ENCODE measurements at places on chromosomes 5 and 9.
A peak's percentile ranks its signal among the peaks of the same experiment; 100 is the strongest.

GRCh38 chr5:42572313-42572712, 149.1 kb downstream of the GHR start:
- DNase-seq = no peak

DNA sequence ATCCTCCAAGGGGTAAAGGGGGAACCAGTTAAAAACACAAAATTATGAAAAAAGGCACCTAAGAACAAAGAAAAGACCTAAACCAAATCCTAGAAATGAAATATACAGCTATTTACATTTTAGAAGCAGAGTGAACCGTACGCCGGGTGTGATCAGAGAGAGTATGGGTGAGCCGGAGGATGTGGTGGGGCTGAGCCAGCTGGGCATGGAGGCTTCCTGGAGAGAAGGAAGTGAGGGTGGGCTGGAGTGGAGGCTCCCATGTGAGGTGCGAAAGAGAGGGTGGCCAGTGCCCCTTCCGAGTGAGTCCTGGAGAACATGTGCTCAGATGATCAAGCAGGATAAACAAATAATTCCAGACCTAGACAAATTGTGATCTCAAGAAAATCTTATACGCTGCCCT, 111.6 kb downstream of the CACNA1B start:
- DNase-seq = no peak

- DNase-seq = no peak
Observed at GRCh38 chr9:118457171-118458000, 753.2 kb downstream of the TLR4 start.

- DNase-seq = no peak
Observed at GRCh38 chr5:9713356-9713755, 83.2 kb upstream of the TAS2R1 start.

DNA sequence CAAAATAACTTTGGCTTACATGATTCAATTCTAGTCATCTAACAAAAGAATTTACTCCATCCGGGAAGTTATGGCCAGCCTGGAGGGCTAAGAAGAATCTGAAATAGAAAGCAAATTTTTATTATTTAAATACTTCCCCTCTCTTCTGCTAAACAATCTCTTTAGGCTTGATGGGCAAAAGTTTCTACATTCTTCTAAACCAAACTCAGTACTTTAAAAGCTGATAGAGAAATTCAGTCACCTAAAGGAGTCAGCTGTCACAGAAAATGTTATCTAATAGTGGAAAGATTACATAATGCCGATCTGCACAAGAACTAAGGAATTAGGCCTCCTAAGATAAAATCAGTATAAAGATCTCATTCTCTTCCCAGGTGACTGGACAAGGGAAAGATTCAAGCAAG, 32.4 kb downstream of the GNAQ start:
- DNase-seq = peak; percentile 53

- DNase-seq = no peak
Observed at GRCh38 chr9:113578279-113578865, 114.8 kb downstream of the RGS3 start.

- DNase-seq = no peak
Observed at GRCh38 chr5:97065475-97065874, 76.9 kb downstream of the LIX1 start.

DNA sequence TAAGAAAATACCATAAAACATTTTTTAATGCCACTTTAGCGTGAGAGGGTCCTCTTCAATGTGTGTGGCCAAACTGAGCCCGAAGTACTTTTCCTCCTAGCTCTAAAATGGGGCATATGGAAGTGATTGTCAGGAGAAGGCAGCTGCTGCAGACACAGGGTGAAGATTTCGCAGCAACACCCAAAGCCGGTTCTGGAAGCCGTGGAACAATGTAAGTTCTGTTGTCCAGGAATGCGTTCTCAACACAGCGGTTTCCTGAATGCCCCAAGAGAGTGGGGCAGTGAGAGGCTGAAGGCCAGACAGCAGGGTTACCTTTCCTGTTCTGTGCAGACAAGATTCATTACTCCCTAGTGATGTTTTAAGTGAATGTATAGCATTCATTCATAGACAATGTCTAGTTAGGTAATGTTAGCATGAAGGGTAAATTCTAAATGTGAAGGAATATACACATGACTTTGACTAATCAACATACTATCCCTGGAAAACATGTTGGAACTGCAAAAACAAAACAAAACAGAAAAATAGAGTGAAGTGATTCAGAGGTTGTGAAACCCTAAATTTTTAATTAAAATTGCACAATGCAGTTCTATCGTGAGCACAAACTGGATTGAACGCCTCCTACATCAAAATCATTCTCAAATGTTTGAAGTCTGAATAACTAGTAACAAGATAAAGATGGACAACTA, 197.0 kb upstream of the SEMA6A start:
- no peak for DNase-seq

- no peak for DNase-seq
Observed at GRCh38 chr9:93205045-93205768, 21.3 kb downstream of the WNK2 start.

- no peak for DNase-seq
Observed at GRCh38 chr5:5353681-5354080, 68.8 kb upstream of the ICE1 start.

DNA sequence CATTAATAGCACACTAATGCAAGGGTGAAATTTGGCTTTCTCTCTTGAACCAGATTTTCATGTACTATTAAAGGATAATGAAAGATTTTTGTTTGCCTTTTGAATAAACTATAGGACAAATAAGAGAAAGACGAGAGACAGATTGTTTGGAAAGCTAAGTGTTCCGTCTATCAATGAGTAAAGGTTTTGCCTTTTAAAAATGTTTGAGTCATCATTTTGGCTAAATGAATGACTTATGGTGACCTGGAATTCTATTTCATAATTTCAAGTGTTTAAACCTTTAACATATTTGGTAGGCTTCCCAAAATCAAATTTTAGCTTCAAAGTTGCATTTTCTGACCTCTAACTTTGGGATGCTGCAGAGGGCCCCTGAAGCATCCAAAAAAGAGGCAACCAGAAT, 145.2 kb downstream of the SLC25A46 start:
- no peak for DNase-seq

- peak; percentile 94 for DNase-seq
Observed at GRCh38 chr5:170597109-170597751, 93.4 kb downstream of the KCNIP1 start.

- DNase-seq = no peak
Observed at GRCh38 chr5:7714119-7714518, 136.8 kb downstream of the CFAP90 start.

DNA sequence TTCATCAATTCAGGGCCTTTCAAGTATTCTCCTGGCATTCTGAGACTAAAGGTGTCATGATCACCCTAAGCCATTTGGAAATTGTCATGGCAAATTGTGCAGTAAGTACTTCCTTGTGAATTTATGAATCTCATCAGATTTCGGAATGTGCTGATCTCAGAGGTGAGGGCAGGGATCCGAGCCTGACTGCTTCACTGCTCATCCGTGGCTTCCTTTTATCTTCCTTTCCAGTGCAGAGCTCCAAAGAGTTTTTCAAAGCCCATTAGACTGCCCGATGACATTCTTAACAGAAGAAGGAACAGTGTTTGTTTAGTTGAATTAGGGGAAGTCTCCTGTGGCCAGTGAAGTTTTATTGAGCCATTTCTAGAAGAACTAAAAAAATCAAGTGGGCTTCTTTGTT, 182.8 kb upstream of the GDNF start:
- no peak for DNase-seq

DNA sequence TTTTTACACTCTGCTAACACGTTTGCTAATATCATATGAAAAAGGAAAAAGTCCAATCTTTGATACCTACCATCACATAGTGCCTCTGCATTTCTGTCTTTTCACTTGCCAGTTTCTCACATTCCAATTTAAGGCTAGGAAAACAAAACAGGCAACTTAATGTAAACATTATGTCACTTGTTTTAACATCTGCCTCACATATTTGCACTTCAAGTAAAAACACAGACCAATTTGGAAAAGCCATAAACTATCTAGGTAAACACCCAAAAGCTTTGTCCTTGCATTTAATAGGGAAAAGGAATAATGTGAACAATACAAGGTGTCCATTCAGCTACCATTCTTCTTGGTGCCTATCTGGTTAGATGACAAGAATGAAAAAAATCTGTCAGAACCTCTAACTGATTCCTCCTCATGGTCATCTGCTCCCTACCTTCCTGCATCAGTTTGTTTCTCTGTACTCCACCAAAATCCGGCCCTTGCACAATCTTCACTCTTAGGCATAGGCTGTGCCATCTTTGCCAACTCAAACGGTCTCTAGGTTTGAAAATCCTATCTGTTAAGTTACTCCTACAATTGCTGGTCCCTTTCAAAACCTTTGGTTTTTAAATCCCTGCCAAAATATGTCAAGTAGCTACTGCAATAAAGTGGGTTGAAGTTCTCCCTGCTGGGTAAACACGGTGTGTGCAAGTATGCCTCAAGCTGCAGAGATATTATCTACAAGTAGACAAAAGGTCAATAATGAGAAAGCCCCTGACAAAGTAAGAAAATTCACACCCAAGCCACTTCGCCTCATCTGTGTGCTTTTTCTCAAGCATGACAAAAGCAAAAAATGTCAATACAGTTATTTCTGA, 3.4 kb downstream of the TLE1 start:
- peak; percentile 38 for DNase-seq

DNA sequence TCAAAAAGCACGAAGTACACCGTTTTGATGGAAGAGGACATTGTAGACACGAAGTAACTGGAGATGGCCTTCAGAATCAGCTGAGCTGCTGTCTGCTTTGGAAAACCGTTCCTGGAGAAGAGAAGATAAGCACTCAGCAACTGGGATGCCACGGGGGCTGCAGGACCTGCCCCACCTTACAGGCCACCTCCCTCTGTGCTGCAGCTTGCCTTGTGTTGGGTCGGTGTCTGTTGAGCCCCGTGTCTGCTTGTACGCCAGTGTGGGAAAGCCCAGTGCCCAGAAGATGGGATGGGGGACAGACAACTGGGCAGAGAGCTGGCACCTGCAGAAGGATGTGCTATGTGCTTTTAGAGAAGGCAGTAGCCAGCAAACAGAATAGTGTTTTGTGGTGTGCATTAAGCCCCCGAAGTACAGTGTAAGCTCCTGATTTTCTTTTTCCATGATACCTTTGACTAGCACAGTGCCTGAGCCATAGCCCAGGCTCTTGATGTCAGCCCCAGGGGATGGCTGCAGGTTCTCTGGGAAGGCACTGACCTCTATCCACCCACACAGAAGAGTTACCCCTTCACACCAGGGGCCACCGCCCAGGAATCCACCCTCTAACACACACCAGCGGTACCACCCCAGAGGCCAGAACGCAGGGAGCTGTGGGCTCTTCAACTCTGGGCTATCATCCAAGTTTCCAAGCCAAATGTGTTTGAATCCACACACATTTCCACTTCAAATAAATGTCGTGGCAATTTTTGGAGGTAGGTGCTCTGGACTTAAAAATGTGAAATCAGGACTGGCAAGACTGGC, 63.8 kb downstream of the MACROH2A1 start:
- no peak for DNase-seq

DNA sequence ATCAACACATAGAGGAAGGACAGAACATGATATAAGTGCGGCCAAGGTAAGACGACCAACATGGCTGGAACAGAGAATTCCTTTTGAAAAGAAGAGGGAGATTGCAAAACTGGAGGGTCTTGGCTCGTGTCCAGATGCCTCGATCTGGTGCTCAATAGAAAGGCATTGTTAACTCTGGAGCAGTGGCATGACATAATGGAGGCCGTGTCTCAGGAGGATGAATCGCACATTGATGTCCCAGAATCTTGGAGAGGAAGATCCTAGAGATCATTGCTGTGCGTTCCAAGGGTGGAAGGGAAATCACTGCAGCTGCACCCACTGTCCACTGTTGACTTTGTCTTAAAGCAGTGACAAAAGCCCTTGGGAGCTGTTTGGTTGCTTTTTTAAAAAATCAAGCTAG, 30.9 kb downstream of the GRAMD2B start:
- no peak for DNase-seq

GRCh38 chr9:27261517-27262211, 35.3 kb downstream of the EQTN start:
- no peak for DNase-seq

- DNase-seq = no peak
Observed at GRCh38 chr5:155729684-155730059, 597.3 kb upstream of the SGCD start.

DNA sequence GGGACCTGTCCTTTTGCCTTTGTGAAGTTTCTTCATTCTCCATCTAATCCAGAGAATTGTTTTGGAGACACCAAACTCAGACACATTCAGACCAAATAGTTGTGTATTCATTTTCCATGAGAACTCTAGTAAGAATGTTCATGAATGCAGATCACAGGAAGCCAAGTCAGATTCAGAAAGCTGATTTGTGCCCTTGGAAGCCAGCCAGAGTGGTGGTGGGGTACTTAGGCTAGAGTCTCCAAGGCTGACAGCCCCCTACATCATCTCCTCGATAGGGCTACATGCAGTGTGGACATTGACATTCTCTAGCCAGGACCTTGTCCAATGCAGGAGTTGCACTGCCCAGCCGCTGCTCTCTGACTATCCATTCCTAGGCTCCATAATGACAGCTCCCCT, 137.6 kb downstream of the UGCG start:
- no peak for DNase-seq

GRCh38 chr9:118650417-118650816, 718.8 kb downstream of the BRINP1 start:
- DNase-seq = no peak

DNA sequence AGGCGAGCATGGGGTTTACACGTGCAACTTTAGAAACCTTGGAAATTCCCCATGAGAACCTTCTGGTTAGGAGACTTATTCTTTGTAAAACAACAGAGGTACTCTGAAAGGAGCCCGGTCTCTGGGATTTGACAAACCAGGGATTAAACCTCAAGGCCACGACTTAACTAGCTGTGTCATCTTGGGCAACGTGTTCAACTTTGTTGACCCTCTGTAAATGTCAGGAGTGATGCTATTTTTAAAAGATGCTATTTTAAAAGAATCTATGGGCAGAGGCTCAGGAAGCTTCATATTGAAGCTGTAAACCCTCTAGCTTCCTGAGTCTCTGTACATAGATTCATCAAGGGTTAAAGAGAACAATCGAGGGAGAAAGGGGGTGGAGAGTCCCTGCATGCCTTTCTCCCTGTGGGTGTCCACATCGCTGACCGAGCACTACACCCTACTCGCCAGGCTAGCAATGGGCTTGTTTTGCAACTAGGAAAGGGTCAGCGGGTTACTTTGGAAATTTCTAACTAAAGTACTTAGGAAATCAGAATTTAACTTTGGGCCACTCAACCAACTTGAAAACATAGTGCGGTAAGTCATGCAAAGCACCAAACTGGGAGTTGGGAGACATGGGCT, 2.1 kb downstream of the SLC36A2 start:
- DNase-seq = no peak

GRCh38 chr5:68317646-68318045, 102.1 kb downstream of the PIK3R1 start:
- no peak for DNase-seq

- no peak for DNase-seq
Observed at GRCh38 chr9:96115836-96116235, 186.1 kb downstream of the HSD17B3 start.

DNA sequence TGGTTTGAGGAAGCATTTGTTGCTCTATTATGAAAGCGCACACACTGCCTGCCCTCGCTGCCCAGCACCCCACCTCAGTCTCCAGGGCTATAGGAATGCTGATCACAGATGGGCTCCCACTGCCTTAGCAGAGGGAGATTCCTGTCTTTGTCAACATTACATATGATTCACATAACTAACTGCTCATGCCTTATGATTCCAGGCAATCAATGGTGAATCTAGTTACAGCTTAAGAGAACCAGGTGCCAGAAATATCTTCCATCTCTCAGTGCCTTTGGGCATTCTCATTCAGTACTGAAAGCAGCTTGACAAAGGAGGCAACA, 458.9 kb upstream of the C9orf72 start:
- DNase-seq = no peak

Measured in NCI-H226 (cell line).